Upper lobe of left lung (tissue), 6 donors: ENCODE measurements at places on chromosomes 12 and 14. TPM values are rescaled to one million over a fixed set of nuclear protein-coding genes. Genes with fewer than 3 reads are reported as not detected.

MGAT4C gene
- not detected for total RNA-seq

TTC8 gene
- total RNA-seq = 16.3 TPM

DNA sequence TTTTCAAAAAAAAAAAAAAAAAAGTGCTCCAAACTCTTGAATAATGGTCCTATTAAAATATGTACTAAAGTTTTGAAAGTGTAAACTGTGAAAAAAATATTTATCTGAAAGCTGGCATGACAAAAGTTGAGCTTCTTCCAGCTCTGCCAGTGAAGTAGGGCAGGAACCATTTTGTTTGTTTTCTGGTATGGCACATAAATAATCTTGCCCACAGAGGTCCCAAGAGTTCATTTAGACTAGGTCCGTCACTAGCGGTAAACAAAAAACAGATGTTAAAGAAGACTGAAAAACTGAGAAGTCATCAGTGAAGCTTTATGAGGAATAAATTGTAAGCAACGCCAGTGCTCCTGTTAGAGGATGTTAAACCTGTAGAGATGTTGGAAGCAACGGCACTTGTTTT, 7.0 kb downstream of the ERP27 start:
- H3K27me3 ChIP-seq = no peaks in the 10 kb centered on the region
- H3K27ac ChIP-seq = no peak overlapping the region
- no peak overlapping the region for H3K4me3 ChIP-seq
- H3K4me1 ChIP-seq = peaks cover 23% of the 10 kb centered on the region
- DNase-seq = no peak

GRCh38 chr12:117774941-117775775, 193.6 kb downstream of the KSR2 start:
- no peaks in the 10 kb centered on the region for H3K27me3 ChIP-seq
- no peak overlapping the region for H3K27ac ChIP-seq
- no peaks in the 10 kb centered on the region for H3K36me3 ChIP-seq
- no peak for DNase-seq

- H3K27ac ChIP-seq = no peak overlapping the region
- no peak for DNase-seq
- no peak overlapping the region for H3K4me3 ChIP-seq
Observed at GRCh38 chr14:99968941-99969340, 96.3 kb upstream of the EVL start.
